ENCODE measurements at places on chromosomes 13 and 19.

- peak; percentile 33 for DNase-seq
These were observed 1.1 kb downstream of the TPT1 start for GRCh38 chr13:45339867-45340266.

- no peak for DNase-seq
These were observed 14.4 kb downstream of the EPS15L1 start for GRCh38 chr19:16457195-16457953.

- no peak for DNase-seq
These were observed 1.0 kb downstream of the PCID2 start for GRCh38 chr13:113207460-113207859.

- no peak for DNase-seq
These were observed 81.2 kb upstream of the RAP2A start for GRCh38 chr13:97352815-97353214.

GRCh38 chr13:95083758-95084157 is 217.5 kb downstream of the ABCC4 start:
- no peak for DNase-seq

GRCh38 chr19:54387991-54388801 is 23.5 kb upstream of the LAIR1 start:
- peak; percentile 37 for DNase-seq

GRCh38 chr13:112718318-112718717 is 28.5 kb downstream of the ATP11A start:
- DNase-seq: no peak

DNA sequence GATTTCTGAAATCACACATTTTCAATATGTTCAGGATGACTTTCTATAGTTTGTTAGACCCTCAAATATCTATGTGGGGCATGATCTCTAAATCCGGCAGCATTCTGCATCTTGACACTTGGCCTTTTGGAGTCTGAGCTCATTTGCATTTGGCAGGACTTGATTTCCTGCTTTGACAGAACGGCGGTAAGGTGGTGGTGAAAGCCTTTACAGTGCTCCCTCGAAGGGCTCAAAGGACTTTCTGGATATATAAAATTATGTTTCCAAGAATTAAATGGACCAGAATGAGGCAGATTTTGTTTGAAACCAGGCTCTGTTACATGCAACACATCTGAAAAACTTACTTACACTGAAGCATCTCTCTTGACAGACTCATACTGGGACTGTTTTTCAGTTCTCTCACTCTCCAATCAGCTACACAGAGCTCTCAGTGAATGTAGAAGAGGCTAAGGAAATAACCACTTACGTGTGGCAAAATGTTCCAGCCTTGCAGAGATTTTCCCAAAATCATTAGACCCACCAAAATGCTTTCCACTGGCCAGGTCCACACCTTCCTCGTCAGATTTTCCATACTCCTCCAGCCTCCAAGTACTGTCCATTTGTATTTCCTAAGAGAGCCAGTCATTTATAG is 207.2 kb downstream of the SPRY2 start:
- no peak for DNase-seq

- no peak for DNase-seq
These were observed 267.8 kb downstream of the FGF9 start for GRCh38 chr13:21938636-21939035.

DNA sequence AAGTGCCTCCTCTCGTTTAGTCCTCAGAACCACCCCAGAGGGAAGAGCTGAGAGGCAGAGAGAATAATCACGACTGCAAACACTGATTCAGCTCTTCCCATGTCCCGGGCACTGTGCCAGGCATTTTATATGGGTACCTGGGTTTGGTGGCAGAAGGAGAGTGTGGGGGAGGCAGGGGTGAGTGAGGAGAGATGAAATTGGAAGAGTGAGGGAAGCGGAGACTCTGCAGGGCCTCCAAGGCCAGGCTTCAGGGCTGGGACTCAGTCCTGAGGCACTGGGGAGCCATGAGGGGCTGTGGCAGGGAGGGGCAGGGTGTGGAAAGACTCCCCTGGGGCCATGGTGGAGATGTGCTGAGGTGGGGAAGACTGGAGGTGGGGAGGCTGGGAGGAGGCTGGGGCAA is 8.7 kb downstream of the SYNGR4 start:
- DNase-seq: no peak

DNA sequence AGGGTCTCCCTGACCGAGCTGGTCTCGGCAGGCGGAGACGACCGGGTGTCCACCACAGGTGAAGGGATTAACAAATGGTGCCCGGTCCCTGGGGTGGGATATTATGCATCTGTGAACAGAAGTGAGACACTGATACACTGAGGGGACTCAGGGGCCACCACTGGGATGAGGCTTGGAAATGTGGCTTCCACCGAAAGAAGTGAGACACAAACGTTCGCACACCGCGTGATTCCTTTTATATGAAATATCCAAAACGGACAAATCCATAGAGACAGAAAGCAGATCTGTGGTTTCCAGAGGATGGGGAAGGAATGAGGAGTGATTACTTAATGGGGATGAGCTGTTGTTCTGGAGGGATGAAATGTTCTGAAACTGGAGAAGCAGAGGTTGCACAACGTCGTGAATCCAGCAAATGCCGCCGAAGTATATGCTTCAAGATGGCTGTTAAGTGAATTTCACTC is 47.5 kb downstream of the C13orf46 start:
- DNase-seq: no peak

GRCh38 chr13:22110368-22110767 is 439.5 kb downstream of the FGF9 start:
- no peak for DNase-seq

DNA sequence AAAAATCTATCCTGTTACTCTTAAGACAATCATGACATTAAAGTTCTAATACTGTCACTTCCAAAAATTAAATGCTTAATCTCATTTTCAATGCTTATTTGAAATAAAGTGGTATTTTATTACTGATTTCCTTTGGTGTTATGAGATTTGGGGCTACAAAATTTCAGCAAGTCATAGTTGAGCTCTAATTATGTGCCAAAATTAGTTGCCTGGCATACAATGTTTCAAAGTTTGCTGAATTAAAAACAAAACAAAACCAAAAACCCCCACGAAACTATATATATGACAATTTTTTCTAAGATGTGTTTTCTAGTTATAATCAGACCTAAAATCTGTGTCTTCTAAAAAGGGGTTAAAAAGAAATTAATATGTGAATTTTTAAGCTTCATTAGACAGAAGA is 62.2 kb downstream of the KCNRG start:
- no peak for DNase-seq
